ENCODE measurements at places on chromosomes 5 and 9.

DNA sequence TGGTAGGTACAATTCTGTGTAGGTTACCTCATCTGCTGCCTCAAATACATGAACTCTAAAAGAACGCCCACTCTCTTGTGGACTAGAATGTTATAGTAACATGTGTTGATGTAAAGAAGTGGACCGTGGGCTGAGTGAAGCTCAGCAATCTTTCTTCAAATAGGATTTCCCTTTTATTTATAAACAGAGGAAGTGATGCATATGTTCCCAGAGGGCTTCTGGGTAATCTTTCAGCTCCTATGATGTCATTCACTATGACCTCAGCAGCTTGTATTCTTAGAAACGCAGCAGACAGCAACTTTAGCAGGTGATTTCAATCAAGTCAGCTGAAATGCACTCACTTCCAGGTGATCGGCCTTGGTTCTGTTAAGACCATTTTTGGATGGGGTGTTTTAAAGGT lies 14.4 kb downstream of the F2RL2 start:
- DNase-seq, result no peak

- no peak for DNase-seq
Observed at GRCh38 chr9:137352511-137353222, 50.6 kb upstream of the NRARP start.

DNA sequence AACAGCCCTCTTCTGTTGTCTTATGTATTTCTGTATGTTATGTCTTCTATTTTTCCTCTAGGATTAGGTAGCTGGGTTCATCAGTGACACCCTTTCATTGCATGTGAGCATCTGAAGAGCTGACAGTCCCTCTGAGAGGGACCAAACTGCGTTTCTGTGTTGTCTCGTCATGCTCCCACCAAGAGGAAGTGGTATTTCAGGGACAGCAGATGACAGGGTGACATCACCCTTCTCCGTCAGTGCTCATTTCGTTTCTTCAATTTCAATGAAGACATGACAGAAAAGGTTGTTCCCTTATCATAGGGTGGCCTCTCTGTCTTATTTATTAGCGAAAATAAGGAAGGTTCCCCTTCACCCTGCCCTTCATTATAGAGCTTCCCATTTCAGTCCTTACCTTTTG lies 225.9 kb upstream of the NR4A3 start:
- DNase-seq, result peak; percentile 45

DNA sequence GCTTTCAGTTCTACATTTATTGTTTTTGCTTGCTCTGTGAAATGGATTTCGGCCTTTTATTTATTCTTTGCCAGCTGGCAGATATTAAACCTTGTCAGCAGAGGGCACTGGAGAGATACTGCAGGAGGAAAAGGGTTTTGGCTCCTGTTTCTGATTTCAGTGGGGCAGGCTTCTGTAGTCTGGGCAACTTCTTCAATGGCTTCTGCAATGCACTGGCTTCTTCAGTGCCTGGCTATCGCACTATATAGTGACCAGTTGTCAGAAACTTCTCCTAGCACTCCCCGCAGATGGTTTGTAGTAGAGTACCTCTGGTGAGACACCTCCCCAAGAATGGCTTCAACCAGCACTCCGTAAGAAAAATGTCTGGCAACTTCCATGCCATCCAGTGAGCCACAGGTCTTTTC lies 3.2 kb upstream of the NFX1 start:
- no peak for DNase-seq

DNA sequence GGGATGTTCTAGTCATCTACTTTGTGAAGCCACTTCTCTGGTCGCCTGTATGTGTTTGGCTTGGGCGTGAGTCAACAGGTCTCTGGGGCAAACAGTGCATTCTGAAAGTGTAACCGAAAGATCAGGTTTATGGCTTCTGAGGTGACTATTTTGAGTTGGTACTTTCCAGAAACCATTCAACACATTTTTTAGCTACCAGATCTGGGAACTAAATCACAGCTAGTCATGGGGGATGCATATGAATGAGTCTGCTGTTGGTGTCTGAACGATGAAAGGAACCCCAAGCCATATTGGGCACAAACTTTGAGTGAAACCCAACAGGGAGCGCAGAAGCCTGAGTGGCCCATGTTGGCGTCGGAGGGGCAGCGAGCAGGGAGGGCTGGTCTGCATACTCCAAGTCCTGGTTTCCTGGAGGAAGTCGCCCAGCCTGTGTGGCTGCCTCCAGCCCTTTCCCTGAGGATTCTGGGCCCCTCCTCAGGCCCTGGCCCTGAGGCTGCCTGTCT lies 35.3 kb downstream of the UBE2QL1 start:
- peak; percentile 83 for DNase-seq

- no peak for DNase-seq
Observed at GRCh38 chr9:134516464-134516863, 125.1 kb upstream of the COL5A1 start.

GRCh38 chr9:127346584-127346983 lies 50.4 kb upstream of the SLC2A8 start:
- DNase-seq, result no peak

DNA sequence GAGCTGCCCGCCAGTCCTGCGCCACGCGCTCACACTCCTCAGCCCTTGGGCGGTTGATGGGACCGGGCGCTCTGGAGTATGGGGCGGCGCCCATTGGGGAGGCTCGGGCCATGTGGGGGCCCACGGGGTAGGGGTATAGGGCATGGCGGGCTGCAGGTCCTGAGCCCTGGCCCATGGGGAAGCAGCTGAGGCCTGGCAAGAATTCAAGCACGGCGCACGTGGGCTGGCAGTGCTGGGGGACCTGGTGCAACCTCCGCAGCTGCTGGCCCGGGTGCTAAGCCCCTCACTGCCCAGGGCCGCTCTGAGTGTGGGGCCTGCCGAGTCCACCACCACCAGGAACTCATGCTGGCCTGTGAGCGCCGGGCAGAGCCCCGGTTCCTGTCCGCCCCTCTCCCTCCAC lies 229.6 kb upstream of the ZNF608 start:
- no peak for DNase-seq

DNA sequence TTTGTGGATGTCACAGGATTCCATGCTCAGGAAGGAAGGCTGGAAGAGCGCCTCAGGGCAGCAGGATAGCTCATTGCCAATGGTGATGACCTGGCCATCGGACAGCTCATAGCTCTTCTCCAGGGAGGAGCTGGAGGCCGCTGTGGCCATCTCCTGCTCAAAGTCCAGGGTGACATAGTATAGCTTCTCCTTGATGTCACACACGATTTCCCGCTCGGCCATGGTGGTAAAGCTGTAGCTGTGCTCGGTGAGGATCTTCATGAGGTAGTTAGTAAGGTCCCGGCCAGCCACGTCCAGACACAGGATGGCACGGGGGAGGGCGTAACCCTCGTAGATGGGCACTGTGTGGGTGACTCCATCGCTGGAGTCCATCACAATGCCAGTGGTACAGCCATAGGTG lies 24.3 kb upstream of the RAPGEF6 start:
- no peak for DNase-seq

GRCh38 chr9:1005043-1005667 lies 28.7 kb downstream of the DMRT3 start:
- peak; percentile 34 for DNase-seq

DNA sequence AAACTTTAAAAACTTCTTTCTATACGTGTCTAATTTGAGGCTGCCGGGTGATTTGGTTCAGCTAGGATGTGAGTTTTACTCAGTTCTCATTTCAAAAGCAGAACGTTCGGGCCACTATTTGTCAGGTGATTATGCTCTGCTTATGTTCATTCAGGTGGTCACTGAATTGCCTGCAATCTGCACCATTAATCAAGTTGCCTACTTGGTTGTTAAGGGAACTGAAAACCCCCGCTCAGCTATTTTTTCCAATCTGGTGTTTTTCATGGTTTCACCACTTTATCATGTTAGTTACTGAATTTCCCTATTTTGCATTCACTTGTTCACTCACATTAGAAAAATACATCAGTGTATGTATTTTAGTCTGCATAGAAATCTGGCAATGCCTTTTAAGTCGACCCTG lies 523.0 kb downstream of the CSNK1G3 start:
- DNase-seq, result peak; percentile 65

GRCh38 chr5:181044093-181044599 lies 4.1 kb downstream of the BTNL9 start:
- no peak for DNase-seq

- DNase-seq, result no peak
Observed at GRCh38 chr5:176851871-176852658, 41.7 kb downstream of the UNC5A start.

DNA sequence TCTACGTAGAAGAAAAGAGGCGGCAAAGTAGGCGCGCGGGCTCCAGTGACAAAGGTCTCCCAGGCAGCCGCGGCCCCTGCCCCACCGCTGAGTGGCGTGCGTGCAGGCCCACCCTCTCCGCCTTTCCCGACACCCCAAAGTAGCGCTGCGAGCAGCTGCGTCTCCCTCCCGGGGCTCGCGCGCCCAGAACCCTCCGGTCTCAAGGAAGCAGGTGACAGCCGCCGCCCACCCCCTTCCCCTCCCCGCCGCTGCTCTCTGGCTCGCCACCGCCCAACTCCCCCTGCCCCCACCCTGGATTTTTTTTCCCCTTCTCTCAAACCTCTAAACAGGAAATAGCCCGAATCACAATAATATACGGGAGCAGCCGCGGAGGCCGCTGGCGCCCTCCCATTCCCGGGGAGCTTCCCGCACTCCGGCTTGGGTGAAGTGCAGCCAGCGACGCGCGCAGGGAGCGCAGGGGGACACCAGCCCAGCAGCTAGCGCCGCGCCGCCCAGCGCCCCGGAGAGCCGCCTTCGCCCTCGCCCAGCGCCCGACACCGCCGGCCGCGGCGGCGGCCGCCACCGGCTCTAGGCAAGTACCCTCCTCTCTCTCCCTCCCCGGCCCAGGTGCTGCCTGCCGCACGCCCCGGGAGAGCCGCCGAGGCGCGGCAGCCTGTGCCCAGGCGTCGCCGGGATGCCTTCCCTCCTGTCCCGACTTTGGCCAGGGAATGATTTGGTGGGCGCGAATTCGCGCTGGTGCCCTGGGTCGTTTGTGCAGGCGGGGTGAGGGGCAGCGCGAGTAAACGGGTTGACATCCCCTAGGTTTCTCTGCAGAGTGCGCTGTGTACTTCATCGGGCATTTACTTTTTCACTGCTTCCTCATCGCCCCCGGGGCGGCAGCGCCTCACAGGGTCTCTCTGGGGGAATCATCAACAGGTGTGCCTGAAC lies 52.7 kb upstream of the TJP2 start:
- peak; percentile 64 for DNase-seq

DNA sequence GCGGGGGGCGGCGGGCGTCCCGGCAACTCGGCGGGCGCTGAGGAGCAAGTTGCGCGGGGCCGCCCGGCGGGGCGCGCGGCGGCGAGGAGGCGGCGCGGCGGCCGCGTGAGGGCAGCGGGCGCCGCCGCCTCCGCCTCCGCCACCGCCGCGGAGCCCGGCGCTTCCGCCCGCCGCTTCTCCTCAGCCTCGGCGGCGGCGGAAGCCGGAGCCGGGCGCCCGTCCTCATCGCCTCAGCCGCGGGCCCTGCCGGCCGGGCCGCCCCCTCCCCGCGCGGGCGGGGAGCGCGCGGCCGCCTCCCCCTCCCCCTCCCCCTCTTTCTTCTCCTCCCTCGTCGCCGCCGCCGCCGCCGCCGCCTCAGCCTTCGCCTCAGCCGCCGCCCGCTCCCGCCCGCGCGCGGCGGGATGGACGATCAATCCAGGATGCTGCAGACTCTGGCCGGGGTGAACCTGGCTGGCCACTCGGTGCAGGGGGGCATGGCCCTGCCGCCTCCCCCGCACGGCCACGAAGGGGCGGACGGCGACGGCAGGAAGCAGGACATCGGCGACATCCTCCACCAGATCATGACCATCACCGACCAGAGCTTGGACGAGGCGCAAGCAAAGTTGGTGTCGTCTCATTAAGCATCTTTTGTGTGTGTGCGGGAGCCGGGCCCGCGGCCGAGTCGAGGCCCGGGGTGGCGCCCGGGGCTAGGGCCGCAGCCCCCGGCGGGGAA lies at the start of gene PBX3:
Gene PBX3 (plus strand): TSS at position 321 of the 712 bp plus-strand sequence.
- DNase-seq, result peak; percentile 71

DNA sequence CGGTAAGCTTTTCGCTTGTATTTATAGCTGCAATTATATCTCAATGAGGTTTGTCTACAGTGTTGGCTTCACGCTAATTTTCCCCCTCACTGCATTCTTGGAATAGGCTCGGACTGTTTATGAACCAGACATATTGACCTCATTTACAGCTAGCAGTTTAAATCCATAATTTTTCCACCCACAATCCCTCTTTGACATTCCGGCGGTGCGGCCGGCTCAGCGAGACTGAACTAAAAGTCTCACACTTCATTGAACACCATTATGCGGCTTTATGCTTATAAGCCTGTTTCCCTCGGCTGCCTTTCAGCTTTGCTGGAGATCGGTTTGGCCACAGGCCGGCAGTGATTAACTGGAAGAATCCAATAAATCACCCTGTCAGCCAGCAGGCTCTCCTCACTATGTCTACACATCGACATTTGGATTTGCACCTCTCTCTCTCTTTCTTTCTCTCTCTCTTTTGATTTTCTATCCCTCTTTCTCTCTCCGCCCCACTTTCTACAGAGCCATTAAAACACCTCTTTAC lies 315.0 kb upstream of the TLE4 start:
- no peak for DNase-seq

GRCh38 chr9:4798281-4799032 lies 5.7 kb downstream of the RCL1 start:
- no peak for DNase-seq

GRCh38 chr5:169956756-169957155 lies 23.5 kb downstream of the INSYN2B start:
- DNase-seq, result no peak

DNA sequence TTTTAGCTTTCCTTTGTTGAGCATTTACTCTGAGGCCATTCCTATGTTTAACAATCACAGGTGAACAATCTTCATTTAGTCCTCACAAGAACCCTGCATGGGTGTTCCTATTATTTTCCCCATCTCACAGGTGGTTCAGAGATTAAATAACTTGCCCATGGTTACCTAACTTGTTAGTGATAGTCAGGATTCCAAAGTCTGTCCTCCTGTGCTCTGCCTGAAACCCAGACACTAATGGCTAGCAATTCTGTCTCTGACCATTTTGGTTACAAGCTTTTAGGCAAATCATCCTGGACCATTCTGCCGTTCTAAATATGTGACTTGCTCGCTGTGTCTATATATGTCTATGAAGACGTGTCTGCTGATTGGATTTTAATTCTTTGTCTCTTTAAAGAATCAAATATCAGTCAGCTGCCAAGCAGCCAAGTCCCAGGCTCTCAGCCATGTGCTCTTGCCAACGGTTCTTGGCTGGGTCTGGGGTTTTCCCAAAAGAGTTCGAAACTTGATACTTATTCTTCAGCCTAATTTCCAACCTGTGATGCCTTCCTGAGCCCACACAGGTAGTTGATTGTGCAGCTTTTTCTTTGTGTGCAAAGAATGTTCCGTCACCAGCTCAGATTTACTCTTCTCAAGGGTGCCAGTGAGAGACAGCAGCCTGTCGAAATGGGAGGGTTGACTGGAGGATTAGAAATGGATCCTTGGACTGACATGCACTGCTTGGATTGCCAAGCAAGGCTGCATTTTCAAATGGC lies 121.7 kb downstream of the NREP start:
- DNase-seq, result no peak

- no peak for DNase-seq
Observed at GRCh38 chr5:117245130-117245529, 670.5 kb upstream of the SEMA6A start.

DNA sequence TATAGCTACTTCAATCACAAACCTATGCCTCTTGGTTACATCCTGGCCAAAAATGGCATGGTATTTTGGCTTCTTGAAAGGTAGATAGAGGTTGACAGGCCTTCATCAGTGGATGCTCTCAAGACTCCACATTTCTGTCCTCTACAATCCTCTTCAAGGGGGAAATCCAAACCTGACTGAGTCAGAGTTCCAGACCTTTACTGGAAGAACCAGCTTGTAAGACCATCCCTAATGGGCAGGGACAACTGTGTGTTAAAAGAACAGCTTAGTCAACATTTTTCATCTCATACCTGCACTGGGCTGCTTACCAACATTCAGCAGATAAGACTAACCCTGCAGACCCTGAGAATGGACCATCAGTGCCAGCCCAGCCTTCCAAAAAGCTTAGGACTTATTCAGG lies 155.7 kb downstream of the CDK5RAP2 start:
- DNase-seq, result no peak
